ENCODE measurements at places on chromosomes 3 and 15. TPM values are rescaled to one million over a fixed set of nuclear protein-coding genes. Genes with fewer than 3 reads are reported as not detected.
A peak's percentile ranks its signal among the peaks of the same experiment; 100 is the strongest.

GRCh38 chr3:124927574-124928045 is 6.9 kb downstream of the MUC13 start:
- no peak for DNase-seq

DNA sequence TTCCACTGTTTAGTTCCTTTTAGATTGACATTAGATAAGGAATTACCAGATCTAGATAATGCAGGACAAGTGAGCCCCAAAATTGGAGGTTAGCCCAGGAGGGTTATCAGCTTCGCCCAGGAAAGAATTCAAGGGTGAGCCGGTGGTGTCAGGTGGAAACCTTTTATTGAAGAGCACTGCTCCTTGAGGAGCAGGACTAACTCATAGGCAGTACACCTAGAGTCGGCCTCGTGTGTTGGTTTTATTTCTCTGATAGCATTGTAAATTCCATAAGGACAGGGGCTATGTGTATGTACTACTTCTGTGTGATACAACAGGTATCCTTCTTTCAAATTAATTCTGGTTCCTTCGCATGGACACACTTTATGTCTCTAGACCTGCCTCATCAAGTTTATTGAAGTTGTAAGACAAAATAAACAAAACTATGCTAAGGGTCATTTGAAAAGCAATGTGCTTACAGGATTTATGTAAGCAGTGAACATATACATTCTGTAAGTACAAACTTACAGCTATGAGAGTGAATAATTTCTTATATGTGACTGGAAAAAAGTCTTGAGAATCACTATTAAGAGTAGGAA is 57.2 kb downstream of the SNX4 start:
- DNase-seq = no peak

- no peak for DNase-seq
Observed at GRCh38 chr3:152574461-152575079, 260.4 kb upstream of the P2RY1 start.

GRCh38 chr15:67331676-67332075 is 77.1 kb downstream of the IQCH start:
- DNase-seq = no peak

GRCh38 chr15:59042041-59042440 is 54.6 kb downstream of the RNF111 start:
- DNase-seq = no peak

DNA sequence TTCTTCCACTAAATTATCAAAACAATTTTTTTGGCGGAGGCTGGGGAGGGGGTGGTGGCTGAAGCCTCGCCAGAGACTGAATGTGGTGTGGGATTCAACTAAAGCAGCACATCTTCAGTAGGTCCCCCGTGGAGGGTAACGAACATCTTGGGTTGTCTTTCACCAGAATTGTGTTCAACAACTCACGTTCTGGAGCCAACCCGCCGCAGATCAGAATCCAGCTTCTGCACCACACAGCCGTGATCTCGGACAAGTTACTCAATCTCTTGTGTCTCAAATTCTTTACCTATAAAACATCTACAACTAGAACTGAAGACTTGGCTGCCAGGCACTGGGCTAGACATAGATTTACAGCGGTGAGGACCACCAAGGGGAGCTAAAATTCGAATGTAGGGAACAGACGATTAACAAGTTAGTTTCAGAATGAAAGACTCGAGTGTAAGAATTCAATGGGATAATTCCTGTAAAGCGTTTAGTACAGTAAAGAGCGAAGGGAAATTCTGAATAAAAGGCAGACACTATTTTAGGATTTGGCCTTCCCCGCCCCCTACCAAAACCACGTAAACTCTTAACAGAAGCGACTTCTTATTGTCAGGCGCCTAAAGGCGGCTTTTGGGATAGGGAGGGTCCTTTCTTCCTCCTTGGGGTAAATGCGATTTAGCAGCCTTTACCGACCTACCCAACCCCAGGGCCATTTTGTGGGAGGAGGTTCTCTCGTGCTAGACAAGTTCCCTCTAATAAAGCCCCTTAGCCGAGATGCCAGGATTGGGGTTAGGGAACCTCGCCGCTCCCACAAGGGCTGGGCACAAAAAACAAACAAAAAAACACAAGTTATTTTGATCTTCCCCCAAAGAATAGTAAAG is 697 bp upstream of the RAB5A start:
- peak; percentile 14 for DNase-seq

DNA sequence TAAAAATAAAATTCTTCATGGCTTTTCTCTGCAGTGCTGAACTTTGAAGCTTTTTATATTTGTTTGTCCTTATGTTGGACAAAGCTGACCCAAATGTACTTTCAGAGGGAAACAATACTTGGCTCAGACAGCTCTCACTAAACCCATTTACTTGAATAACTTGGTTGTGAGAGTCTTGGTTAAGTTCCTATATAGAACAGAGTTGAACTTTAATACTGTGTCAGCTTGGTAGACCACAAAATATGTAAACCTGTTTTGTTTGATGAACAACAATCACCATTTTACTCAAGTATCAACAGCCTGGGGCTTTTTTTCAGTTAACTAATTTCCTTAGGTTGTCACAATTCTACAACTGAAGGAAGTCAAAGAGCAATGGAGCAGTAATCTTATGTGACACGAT is 211.9 kb downstream of the CADM2 start:
- no peak for DNase-seq

DNA sequence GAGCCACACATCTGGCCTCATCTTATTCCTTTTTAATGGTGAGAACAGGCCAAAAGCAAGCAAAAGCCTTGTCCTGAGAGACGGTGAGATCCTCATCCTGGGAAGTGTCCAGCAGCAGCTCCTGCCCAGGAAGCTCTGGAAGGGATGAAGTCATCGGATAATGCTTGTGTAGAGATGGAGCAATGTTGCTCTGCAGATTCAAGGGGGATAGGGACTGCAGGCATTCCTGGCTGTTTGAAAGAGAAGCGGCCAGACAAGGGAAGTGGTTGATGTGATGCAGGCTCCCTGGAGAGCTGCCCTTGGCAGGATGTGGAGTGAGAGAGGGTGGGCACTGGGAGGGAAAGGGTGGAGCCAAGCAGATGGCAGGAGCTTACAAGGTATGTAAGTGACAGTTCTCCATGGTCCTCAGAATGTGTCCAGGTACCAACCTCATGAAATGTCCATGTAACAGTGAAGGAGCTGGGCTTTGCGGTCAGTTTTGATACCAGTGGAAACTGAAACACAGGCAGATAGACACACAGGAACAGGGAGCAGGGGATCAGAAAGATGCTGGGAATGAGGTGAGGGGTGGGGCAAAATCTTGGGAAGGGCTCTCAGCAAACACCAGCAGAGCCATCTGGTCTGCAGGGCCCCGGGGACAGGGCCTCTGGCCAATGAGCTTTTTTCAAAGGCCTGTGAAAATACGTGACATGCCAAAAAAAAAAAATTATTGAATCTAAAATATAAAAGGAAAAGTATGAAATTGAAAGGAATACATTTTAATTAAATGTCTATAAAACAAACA is 32.2 kb upstream of the LACTB start:
- DNase-seq = no peak

DNA sequence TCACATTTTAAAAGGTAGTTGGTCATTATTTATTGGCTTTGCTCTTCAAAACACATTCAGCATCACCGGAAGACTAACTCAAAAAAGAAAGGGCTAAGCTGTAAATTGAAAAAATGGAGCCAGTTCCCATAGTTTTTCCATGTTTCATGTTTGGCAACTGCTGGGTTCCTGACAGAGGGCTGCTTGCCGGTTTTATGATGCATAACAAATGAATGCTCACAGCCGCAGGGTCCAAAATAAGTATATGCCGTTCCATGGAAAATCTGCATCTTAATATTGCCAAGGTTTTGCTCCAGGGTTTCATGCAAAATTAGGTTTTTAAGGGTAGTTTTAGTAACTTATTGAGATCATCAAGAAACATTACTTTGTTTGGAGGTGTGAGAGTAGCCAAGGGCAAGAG is 15.8 kb downstream of the SLC12A1 start:
- DNase-seq = no peak

GRCh38 chr3:110806924-110807323 is 264.7 kb upstream of the NECTIN3 start:
- no peak for DNase-seq

GRCh38 chr3:159257954-159258353 is 456.1 kb downstream of the MFSD1 start:
- no peak for DNase-seq

- DNase-seq = peak; percentile 58
Observed at GRCh38 chr15:98776607-98777281, 128.4 kb downstream of the IGF1R start.

- DNase-seq = no peak
Observed at GRCh38 chr3:66473181-66473580, 27.6 kb downstream of the LRIG1 start.

- no peak for DNase-seq
Observed at GRCh38 chr3:114847564-114847963, 299.5 kb downstream of the ZBTB20 start.

DNA sequence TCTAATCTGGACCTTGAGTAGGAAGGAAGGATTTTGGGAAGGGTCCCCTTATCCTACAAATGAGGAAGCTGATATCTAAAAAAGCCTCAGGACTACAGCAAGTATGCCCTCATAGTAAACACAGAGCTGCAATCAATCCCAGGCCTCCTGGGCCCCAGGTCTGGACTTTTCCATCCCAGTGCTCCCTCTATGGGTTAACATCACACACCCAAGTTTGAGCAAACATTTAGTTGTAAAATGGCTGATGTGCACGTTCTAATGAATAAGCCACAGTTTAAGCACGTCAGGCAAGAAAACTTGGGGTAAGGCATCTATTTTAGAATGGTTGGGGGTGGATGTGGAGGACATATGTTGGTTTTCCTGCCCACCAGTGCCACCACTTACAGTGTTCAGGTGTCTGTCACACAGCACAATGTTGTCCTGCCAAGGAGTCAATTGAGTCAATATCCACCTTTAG is 44.3 kb upstream of the UBE2E1 start:
- DNase-seq = no peak

GRCh38 chr3:88775026-88775690 is 332.3 kb upstream of the EPHA3 start:
- DNase-seq = no peak

DNA sequence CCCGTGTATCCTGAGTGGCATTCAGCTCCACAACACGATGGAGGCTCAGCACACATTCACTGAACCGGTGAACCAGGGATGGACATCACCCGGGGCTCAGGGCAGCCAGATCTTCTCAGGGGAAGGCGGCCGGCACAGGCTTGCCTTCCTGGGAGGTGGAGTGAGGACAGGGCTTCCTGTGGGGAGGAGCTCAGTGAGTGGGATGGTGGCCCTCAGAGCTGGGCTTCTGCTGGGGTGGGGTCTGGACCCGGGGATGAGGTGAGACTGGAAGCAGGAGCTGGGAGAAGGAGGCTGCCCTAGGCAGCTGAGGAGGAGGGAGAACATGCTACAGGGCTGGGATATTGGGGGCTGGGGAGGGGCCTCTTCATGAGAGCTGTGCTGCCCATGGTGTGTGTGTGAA is 58.5 kb upstream of the PRR23E start:
- no peak for DNase-seq

- no peak for DNase-seq
Observed at GRCh38 chr3:12903000-12903800, 61.8 kb upstream of the RPL32 start.

DNA sequence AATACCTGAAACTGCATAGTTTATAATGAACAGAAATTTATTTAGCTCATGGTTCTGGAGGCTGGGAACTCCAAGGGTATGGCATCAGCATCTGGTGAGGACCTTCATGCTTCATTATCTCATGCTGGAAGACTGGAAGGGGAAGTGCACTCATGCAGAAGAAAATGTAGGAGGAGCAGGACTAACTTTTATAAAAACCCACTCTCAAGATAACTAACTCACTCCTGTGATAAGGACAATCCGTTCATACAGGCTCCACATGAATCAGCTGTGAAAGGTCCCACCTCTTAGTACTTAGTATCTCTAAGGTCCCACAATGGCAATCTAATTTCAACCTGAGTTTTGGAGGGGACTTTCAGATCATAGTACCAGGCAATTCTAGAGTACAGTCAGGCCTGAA is 33.6 kb upstream of the APH1B start:
- no peak for DNase-seq

DNA sequence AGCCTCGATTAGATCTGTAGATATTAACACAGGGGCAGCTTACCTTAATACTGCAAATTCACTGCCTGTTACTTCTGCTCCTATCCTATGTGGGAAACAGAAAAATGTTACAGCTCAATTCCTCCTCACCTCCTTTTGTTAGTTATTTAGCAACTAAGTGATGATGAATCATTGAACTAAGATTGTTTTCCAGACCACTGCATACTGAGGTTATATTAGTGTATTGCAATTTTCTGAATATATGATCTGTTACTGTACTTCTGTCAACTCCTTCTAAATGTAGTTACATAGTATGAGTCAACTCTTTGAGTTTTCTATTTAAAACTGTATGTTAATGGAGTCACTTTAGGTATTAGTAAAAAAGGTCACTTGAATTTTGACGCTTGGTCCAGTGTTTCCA is 331.5 kb upstream of the SLCO3A1 start:
- no peak for DNase-seq

DNA sequence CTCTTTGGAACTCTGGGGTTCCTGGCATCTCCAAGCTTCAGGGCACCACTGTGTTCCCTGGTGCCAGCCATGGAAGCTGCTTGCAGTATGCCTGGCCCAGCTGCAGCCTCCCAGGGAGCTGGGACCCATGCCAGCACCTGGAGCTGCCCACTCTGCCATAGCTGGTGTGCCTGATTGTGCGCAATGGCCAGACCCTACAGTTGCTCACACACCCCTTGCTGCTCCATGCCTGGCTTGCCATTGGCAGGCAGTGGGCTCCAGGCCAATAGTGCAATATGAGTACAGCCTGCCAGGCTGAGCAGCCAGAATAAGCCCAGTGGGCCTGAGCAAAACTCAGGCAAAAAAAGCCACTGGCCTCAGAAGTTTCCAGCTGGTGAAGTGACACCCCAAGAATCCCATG is 43.8 kb upstream of the LRRFIP2 start:
- DNase-seq = peak; percentile 31

DNA sequence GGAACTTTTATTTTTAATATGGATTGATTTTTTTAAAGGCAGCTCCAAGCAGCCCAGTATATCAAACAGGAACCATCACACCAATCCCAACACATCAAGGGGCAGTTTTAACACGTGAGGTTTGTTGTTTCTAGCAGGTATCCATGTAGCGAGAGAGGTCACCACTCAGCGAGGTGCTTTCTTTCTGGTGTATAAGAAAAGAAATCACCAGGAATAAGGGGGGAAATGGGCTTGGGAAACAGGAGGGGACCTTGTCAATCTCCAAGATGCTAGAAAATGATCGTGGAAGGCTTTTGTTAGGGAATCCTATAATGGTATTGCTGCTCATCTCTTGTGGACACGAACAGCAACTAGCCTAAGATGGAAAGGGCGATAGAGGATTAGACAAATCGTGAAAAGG is 402.9 kb upstream of the ATP11B start:
- no peak for DNase-seq

GRCh38 chr15:57442335-57442734 is 66.0 kb downstream of the CGNL1 start:
- no peak for DNase-seq

- DNase-seq = no peak
Observed at GRCh38 chr3:38985581-38985980, 66.2 kb downstream of the SCN11A start.

TRPM1 gene
- total RNA-seq = not detected

GOLGA6L4 gene
- 1.1 TPM for total RNA-seq

CAND2 gene
- 3.4 TPM for total RNA-seq

PSTPIP1 gene
- 4.9 TPM for total RNA-seq

ZNF621 gene
- total RNA-seq = 5.4 TPM

RPL22L1 gene
- total RNA-seq = 53.3 TPM

GRAMD1C gene
- total RNA-seq = 6.2 TPM

UQCC5 gene
- 8.2 TPM for total RNA-seq
